ENCODE measurements at places on chromosomes 16 and 17. TPM values are rescaled to one million over a fixed set of nuclear protein-coding genes. Genes with fewer than 3 reads are reported as not detected.

Gene SCRN2
- total RNA-seq: 26.6 TPM

Gene TEX19
- not detected for total RNA-seq

Gene GUCY2D
- total RNA-seq: not detected

Gene OR1D2
- not detected for total RNA-seq

Gene KRTAP4-4
- not detected for total RNA-seq

Gene KCNJ12
- 1.5 TPM for total RNA-seq

Gene TMEM235
- not detected for total RNA-seq

Gene ACBD4
- 4.9 TPM for total RNA-seq

Gene LHX1
- not detected for total RNA-seq

Gene ENPP7
- not detected for total RNA-seq

Gene RAC3
- 17.4 TPM for total RNA-seq

Gene APOH
- total RNA-seq: not detected

Gene CCL1
- total RNA-seq: not detected

Gene STAC2
- 0.82 TPM for total RNA-seq

Gene ZNF750
- total RNA-seq: not detected

Gene RAMP2
- 5.3 TPM for total RNA-seq

Gene PRR15L
- total RNA-seq: not detected

Gene TMEM98
- total RNA-seq: 110 TPM

Gene KCNH4
- not detected for total RNA-seq

Gene TOP2A
- total RNA-seq: 6.3 TPM

Gene ZNF597
- 2.5 TPM for total RNA-seq

Gene CA7
- not detected for total RNA-seq

Gene LGALS9
- total RNA-seq: 0.17 TPM

Gene KRT33B
- total RNA-seq: not detected

Gene KRTAP9-2
- total RNA-seq: not detected

Gene FNDC8
- total RNA-seq: not detected

Gene TMEM220
- total RNA-seq: 5.1 TPM

Gene CCL7
- not detected for total RNA-seq

Gene HIC1
- 91.3 TPM for total RNA-seq

Gene C16orf54
- not detected for total RNA-seq

Gene CPHXL
- not detected for total RNA-seq
